ENCODE measurements at places on chromosomes 2 and 18. TPM values are rescaled to one million over a fixed set of nuclear protein-coding genes. Genes with fewer than 3 reads are reported as not detected.

GRCh38 chr2:74952575-74952974 lies 5.9 kb upstream of the POLE4 start:
- no peak overlapping the region for H3K27ac ChIP-seq
- H3K36me3 ChIP-seq = no peaks in the 10 kb centered on the region
- H3K27me3 ChIP-seq = no peaks in the 10 kb centered on the region
- DNase-seq = no peak

- H3K27ac ChIP-seq = no peak overlapping the region
- H3K27me3 ChIP-seq = peaks cover 5% of the 10 kb centered on the region
- no peaks in the 10 kb centered on the region for H3K36me3 ChIP-seq
- peaks cover 3% of the 10 kb centered on the region for H3K4me1 ChIP-seq
- DNase-seq = no peak
These were observed 3.0 kb upstream of the RTKN start for GRCh38 chr2:74444498-74445318.

GRCh38 chr2:203238292-203238703 lies 520 bp upstream of the CYP20A1 start:
- peaks cover 14% of the 10 kb centered on the region for H3K4me1 ChIP-seq
- no peaks in the 10 kb centered on the region for H3K36me3 ChIP-seq
- peak overlapping the region; percentile 87 for H3K4me3 ChIP-seq
- H3K27ac ChIP-seq = peak overlapping the region; percentile 97
- DNase-seq = no peak

GRCh38 chr2:152055366-152056108 lies 43.3 kb downstream of the CACNB4 start:
- no peak for DNase-seq
- no peak overlapping the region for H3K27ac ChIP-seq
- H3K27me3 ChIP-seq = no peaks in the 10 kb centered on the region
- H3K4me1 ChIP-seq = no peaks in the 10 kb centered on the region
- no peak overlapping the region for H3K4me3 ChIP-seq

Gene WNT10A
- total RNA-seq = 0.47 TPM

Gene REG1B
- total RNA-seq = not detected

Gene RPS27A
- 736 TPM for total RNA-seq

Data from left lung (tissue), 14 donors.